Activated T-cell treated with anti-CD3 and anti-CD28 coated beads, Interleukin-2, amount 50 U/mL, for 72 hours (primary cell): ENCODE measurements at places on chromosomes 16 and 17. TPM values are rescaled to one million over a fixed set of nuclear protein-coding genes. Genes with fewer than 3 reads are reported as not detected.

KRT32 gene
- not detected for total RNA-seq

FSCN2 gene
- total RNA-seq = 1.8 TPM

DNA sequence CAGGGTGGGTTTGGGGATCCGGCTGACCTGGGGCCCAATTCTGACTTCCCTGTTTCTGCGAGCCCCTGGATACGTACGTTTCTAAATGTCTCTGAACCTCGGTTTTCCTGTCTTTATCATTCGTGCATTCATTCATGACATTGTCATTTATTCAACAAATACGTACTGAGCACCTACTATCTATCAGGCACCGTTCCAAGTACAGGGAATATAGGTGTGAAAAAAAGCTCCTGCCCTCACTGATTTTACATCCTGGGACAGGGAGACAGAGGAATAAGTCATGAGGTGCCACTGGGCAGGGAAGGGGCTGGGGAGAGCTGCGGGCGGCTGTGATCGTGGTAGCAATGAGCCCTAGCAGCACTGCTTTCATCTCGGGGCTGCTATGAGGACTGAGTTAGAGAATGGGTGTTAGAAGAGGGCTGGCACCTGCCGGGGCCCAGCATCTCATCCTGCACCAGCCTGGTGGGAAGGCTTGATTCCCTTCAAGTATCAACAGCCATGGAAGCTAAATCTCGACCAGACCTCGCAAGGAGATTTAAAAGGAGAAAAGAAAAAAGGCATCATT lies 88.3 kb upstream of the DNAH17 start:
- no peak for DNase-seq

DNA sequence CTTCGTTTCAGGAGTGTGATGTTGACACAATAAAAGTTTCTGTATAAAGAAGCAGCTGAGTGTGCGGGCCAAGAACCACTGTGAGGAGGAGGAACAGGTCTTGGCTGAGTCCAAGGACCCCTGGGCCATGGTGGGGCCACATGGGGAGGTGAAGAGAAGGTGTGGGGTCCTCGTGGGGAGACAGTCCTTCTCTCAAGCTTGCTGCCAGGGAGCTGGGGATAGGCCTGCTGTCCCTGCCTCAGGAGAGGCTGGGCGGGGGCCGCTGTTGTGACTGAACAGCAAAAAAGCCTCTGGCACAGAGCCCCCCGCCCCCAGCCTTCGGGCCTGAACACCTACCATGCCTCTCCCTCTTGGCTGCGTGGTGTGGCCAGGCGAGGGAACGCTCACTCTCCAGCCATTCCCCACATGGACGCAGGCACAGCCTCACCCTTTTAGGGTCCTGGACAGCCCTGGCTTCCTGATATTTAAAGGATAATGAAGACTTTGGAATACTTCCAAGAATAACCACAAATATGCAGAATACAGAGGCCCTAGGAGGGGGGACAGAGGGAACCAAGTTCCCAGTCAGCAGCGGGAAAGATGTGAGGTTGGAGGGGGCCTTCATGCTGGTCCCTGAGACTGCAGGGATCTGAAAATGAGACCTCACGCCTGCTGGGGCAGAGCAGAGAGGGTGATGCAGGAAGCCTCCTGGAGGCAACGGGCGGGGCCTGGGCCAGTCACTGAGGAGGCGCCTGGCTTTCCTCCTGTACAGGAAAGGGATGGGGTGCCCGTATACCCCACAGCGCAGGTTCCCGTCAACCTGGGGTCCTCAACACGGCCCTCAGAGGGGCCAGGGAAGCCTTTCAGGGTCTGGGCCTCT lies 100.0 kb upstream of the CREBBP start:
- DNase-seq = no peak

GRCh38 chr17:77092025-77092424 lies 48.7 kb upstream of the SEC14L1 start:
- DNase-seq = no peak

- DNase-seq = peak; percentile 60
Observed at GRCh38 chr16:2339521-2340484, 725 bp downstream of the ABCA3 start.

CHAD gene
- not detected for total RNA-seq

GRCh38 chr16:17340804-17341203 lies 130.0 kb downstream of the XYLT1 start:
- no peak for DNase-seq

- DNase-seq = no peak
Observed at GRCh38 chr17:35256629-35257028, 13.8 kb downstream of the SLFN5 start.

- DNase-seq = no peak
Observed at GRCh38 chr17:602436-602835, 112.2 kb downstream of the VPS53 start.

RNF222 gene
- 0.19 TPM for total RNA-seq

- no peak for DNase-seq
Observed at GRCh38 chr16:69100071-69100691, 5.3 kb upstream of the HAS3 start.

- DNase-seq = no peak
Observed at GRCh38 chr16:67653128-67653788, 6.8 kb downstream of the ACD start.

ABCC6 gene
- total RNA-seq = not detected

PPY gene
- total RNA-seq = not detected

GRCh38 chr17:33989361-33990148 lies 265.5 kb upstream of the CCL2 start:
- no peak for DNase-seq

- DNase-seq = no peak
Observed at GRCh38 chr17:79324194-79324593, 249.6 kb downstream of the ENGASE start.

PRAC2 gene
- not detected for total RNA-seq

DNA sequence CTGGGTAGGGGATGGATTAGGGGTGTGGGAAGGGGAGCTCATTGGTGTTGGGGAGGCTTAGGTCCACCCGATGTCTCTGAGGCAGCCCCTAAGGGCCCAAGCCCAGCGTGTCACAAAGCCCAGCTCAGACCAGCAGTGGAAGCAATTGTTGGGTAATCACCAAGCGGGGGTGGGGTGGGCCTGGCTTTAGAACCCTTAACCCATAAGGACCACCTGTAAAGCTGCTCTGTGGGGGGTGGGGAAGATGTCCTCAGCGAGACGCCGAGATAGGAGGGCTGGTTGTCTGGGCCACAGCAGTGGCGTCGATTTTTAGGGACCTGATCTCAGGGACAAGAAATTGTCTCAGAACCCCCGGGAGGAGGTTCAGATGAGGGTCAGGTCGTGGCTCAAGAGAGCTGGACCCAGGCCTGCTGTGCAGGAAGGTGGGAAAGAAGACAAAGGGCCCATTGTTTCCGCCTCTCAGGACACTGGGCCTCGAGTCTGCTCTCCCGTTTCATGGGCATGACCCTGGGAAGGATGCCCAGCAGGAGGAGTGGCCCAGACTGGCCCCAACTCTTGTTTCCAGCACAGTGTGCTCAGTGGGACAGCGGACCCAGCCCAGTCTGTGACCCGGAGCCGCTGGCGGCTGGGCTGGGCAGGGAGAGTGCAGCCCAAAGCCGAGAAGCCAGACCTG lies 15.9 kb downstream of the ST6GALNAC2 start:
- no peak for DNase-seq

DNA sequence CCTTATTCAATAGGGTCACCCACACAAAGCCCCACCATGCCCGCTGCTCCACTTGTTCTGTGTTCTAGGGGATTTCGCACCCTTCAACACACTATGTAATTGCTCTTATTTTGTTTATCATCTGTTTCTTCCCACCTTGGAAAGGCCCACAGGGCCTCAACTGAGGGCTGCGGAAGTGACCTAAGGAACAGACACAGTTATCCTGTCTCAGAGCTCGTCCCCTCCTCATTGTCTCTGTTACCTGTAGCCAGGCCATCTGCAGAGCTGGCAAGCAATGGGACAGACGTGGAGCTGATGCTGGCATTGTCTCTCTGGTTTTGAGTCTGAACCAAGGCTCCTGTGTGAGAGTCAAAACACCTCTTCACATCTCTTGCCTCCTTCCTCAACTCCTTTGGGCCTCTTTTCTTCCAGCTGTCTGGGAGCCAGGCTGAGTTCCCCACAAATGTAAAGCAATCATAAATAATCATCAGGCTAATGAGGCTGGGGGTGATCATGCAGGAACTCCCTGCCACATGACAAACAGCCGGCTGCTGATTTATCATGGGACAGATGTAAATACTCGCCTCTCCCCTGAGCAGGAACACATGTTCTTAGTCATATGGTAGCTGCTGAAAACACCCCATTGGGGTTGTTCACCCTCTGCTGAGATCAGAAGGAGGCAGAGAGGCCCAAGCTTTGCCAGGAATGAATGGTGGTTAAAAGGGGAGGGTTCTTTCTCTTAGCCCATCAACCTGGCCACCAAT lies 71.9 kb downstream of the AXIN2 start:
- DNase-seq = no peak
